Uterus (tissue), 4 donors: ENCODE measurements at places on chromosomes 1 and 21. TPM values are rescaled to one million over a fixed set of nuclear protein-coding genes. Genes with fewer than 3 reads are reported as not detected.

The DMBX1 gene
- total RNA-seq, result not detected

The ENTREP3 gene
- 28.2 TPM for total RNA-seq

- H3K27me3 ChIP-seq, result no peaks in the 10 kb centered on the region
- H3K4me1 ChIP-seq, result no peaks in the 10 kb centered on the region
- peak overlapping the region; percentile 73 for H3K27ac ChIP-seq
- no peaks in the 10 kb centered on the region for H3K36me3 ChIP-seq
Measured at GRCh38 chr1:204114606-204115005, 37.2 kb downstream of the ETNK2 start.

DNA sequence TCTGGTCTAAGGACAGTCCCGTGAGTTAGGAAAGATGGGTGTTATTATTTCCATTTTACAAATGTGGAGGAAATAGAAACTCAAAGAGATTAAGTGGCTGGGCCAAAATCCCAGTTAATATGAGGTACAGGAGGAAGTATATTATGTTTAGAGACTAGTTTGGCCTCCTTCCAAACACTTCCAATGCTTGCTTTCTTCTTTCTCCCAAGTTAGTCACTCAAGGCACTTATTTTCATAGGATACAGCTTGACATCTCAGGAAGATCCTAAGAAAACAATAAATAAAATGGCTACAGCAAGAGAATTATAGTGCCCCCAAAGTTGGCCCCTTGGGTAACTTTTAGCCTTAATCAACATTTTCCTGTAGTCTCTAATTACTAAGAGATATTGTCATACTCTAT is 47.5 kb upstream of the IPO9 start:
- no peak for DNase-seq
- no peaks in the 10 kb centered on the region for H3K36me3 ChIP-seq
- peaks cover 8% of the 10 kb centered on the region for H3K4me1 ChIP-seq
- H3K27me3 ChIP-seq, result no peaks in the 10 kb centered on the region
- no peak overlapping the region for H3K4me3 ChIP-seq

GRCh38 chr1:203177470-203178039 is 1.9 kb upstream of the MYBPH start:
- no peaks in the 10 kb centered on the region for H3K36me3 ChIP-seq
- H3K27ac ChIP-seq, result no peak overlapping the region
- no peaks in the 10 kb centered on the region for H3K27me3 ChIP-seq
- DNase-seq, result no peak
- no peaks in the 10 kb centered on the region for H3K4me1 ChIP-seq

DNA sequence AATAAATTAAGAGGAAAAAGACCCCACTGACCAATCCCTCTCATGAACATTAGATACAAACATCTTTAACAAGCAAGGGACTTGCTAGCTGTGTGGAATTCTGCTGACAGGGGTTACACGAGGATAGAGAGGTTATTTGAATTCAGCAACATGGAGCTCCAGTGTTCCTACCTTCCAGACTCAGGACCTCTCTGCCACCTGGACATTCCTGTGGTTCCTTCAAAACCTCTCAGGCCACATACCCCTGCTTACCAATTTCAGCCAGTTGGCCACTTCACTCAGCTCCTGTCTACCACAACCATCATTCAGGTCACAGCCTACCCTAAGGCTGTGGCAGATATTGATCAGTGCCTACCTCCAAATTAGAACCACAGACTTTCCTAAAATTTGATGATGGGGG is 147.5 kb downstream of the RRAGC start:
- no peaks in the 10 kb centered on the region for H3K4me1 ChIP-seq
- no peaks in the 10 kb centered on the region for H3K27me3 ChIP-seq
- H3K4me3 ChIP-seq, result no peak overlapping the region
- H3K36me3 ChIP-seq, result no peaks in the 10 kb centered on the region
- DNase-seq, result no peak
- H3K27ac ChIP-seq, result no peak overlapping the region

The SPRR2D gene
- total RNA-seq, result not detected

The THEM5 gene
- total RNA-seq, result not detected

DNA sequence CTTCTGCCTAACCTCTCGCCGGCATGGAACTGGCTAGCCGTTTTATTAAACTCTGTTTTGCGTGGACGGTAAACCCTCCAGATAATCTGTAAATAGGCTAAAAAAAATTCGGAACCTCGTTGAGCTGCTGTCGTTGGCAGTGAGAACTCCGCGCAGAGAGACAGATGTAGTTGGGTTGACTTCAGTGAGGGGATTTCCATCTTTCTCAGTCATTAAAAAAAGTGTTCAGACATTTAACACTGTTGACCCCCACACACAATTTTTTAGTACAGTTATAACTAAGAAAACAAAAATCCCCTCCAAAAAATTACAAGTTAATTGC is 464 bp downstream of the PARK7 start:
- peak overlapping the region; percentile 86 for H3K4me3 ChIP-seq
- no peak for DNase-seq
- peak overlapping the region; percentile 94 for H3K27ac ChIP-seq
- H3K4me1 ChIP-seq, result no peaks in the 10 kb centered on the region
- H3K36me3 ChIP-seq, result no peaks in the 10 kb centered on the region
- no peaks in the 10 kb centered on the region for H3K27me3 ChIP-seq

GRCh38 chr1:23638786-23639241 is 52.8 kb upstream of the RPL11 start:
- DNase-seq, result peak; percentile 55
- peak overlapping the region; percentile 22 for H3K27ac ChIP-seq
- no peaks in the 10 kb centered on the region for H3K36me3 ChIP-seq
- no peak overlapping the region for H3K4me3 ChIP-seq
- H3K4me1 ChIP-seq, result no peaks in the 10 kb centered on the region

GRCh38 chr21:35984654-35985361 is 75.5 kb downstream of the SETD4 start:
- H3K4me3 ChIP-seq, result no peak overlapping the region
- no peaks in the 10 kb centered on the region for H3K27me3 ChIP-seq
- no peak for DNase-seq
- H3K36me3 ChIP-seq, result no peaks in the 10 kb centered on the region

The FCGR1A gene
- 1.5 TPM for total RNA-seq

DNA sequence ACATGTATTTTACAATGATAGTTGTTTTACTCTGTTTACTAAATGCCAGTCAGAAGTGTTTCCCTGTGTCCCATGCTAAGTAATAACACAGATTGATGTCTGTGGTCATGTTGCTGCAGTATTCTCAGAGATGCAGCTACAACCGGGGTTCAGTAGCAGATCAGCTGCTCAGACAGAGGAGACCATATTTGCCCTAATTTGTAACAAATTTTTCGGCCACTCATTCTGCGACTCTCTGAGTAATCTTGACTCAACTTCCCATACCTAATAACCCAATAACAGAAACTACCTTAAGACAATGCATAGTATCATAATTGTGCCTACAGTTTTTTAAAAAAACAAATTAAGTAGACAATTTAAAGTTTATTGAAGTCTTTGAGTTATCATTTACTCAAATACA is 32.6 kb downstream of the NIBAN1 start:
- no peaks in the 10 kb centered on the region for H3K36me3 ChIP-seq
- H3K27ac ChIP-seq, result no peak overlapping the region
- no peak overlapping the region for H3K4me3 ChIP-seq
- no peaks in the 10 kb centered on the region for H3K4me1 ChIP-seq

GRCh38 chr1:202599669-202600431 is 110.4 kb downstream of the SYT2 start:
- no peak overlapping the region for H3K4me3 ChIP-seq
- no peaks in the 10 kb centered on the region for H3K36me3 ChIP-seq
- H3K27ac ChIP-seq, result peak overlapping the region; percentile 74
- no peaks in the 10 kb centered on the region for H3K27me3 ChIP-seq

The IQGAP3 gene
- 13.2 TPM for total RNA-seq

- H3K27ac ChIP-seq, result no peak overlapping the region
- H3K36me3 ChIP-seq, result no peaks in the 10 kb centered on the region
- H3K4me3 ChIP-seq, result no peak overlapping the region
- no peaks in the 10 kb centered on the region for H3K27me3 ChIP-seq
Measured at GRCh38 chr1:234729561-234730474, 119.8 kb upstream of the IRF2BP2 start.

GRCh38 chr1:38785285-38786039 is 74.1 kb downstream of the RRAGC start:
- no peaks in the 10 kb centered on the region for H3K36me3 ChIP-seq
- H3K27ac ChIP-seq, result no peak overlapping the region
- peaks cover 27% of the 10 kb centered on the region for H3K27me3 ChIP-seq
- H3K4me1 ChIP-seq, result no peaks in the 10 kb centered on the region
- H3K4me3 ChIP-seq, result no peak overlapping the region

The CELF3 gene
- not detected for total RNA-seq

The DIO1 gene
- 2.1 TPM for total RNA-seq

DNA sequence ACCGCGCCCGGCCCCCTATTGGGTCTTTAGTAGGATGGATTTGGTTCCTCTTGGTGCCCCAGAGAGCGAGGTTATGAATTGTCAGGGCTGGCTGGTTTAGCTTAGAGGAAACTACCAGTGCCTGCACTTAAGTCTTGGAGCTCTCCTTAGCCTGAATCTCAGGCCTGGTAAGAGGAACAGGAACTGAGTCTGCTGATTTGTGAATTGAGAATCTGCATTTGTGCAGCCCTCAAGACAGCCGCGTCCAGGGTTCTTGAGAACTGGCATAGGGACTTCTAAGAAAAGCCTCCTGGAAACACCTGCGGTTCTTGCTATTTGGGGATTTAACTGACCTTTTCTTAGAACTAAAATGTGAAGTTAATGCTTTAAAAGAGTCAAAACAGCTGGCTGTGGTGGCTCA is 1.7 kb downstream of the NECAP2 start:
- no peak for DNase-seq
- H3K27ac ChIP-seq, result no peak overlapping the region
- no peaks in the 10 kb centered on the region for H3K4me1 ChIP-seq
- H3K36me3 ChIP-seq, result no peaks in the 10 kb centered on the region
